ENCODE measurements at places on chromosomes 6 and 20.
A peak's percentile ranks its signal among the peaks of the same experiment; 100 is the strongest.

DNA sequence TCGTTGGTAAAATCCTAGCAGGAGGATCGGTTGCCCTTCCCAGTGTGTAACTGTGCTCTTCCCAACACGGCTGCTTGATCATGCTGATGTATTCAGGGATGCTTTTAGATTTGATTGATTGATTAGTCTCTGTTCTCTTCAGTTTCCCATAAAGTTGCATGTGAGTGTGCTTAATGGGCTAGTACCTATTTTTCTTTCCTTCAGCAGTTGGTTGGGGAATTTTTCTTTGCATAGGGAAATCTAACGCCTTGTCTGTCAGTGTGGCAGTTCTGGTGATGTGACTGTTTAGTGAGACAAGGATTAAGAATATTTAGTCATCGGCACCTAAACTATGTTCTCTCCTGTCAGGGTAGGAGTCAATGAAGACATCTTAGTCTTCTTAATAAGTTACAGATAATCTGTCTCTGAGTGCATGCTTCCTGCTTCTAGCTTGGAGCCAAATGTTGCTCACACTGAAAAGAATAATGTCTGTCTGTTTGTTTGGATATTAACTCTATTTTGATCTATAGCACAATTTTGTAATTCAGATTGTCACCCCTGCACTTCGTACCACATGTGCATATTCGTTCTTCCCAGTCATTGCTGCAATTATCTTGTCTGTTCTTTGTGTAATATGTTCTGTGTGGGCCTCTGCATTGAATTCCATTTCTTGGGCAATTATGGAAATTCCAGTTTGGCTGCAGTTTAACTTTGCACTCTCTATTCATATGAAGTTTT is 169.9 kb downstream of the EDN1 start:
- no peak for DNase-seq

- DNase-seq = no peak
Measured at GRCh38 chr6:151679081-151679480, 128.4 kb upstream of the ESR1 start.

DNA sequence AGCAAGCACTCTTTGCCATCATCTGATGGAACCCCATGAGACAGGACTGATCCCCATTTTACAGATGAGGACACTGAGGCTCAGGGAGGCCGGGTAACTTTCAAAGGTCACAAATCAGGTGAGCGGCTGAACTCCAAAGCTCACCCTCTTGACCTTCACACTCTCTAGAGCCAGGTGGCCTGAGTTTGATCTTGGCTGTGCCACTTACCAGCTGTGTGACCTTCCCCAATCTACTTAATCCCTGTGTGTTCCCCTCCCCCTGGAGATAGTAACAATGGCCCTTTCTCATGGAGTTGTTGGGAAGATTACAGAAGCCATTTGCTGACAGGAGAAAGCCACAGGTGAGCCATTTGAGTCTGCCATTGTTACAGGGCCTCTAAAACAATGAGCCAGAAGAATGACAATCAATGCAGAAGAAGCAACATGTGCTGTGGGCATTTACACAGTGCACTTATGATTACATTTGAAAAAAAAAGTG is 34.5 kb downstream of the BMP7 start:
- no peak for DNase-seq

DNA sequence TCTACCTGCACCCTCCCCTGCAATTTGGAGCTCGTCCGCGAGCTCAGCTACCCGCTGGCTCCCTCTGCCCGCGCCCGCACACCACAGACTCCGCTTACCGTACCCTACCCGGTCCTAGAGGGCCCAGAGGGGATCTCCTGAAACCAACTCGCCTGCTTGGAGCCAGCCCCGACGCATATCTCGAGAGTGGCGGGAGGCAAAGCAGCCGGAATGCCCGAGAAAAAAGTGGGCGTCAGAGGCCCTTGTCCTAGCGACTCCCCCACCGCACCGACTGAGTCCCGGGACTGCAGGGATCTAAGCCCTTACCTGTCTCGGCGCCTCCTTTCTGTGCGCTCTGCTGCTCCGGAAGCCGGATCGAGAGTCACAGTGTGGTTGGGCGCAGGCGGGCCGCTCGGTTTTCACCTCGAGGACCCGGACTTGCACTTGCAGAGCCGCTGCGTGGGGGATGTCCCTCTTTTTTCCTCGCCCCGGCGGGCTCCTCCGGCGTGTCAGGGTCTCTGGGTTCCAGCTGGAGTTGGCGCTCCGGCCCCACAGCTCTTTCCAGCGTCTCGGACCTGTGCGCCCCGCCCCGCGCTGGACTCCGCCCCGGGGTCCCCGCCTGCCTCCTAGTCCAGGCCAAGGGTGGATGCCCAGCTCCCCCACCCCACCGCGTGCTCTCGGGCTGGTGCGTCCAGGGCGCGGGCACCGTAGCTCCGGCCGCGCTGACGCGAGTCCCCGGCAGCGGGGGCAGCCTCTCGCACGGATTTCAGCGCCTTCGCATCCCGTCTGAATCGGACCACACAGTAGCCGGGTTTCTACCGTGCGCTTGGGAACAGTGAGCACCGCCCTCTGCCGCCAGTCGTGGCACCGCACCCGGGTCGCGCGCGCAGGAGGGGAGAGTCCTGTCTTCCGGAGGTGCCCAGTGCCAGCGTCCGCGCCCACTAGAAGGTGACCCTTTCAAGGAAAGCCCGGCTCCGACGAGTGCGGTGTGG is at the start of gene PROKR2:
TSS of gene PROKR2 (minus strand) at position 767 of the 971 bp plus-strand sequence. CDS start 2,585 bp downstream, outside the sequence.
- DNase-seq = no peak

- no peak for DNase-seq
Measured at GRCh38 chr6:107594736-107595135, 104.8 kb downstream of the SOBP start.

DNA sequence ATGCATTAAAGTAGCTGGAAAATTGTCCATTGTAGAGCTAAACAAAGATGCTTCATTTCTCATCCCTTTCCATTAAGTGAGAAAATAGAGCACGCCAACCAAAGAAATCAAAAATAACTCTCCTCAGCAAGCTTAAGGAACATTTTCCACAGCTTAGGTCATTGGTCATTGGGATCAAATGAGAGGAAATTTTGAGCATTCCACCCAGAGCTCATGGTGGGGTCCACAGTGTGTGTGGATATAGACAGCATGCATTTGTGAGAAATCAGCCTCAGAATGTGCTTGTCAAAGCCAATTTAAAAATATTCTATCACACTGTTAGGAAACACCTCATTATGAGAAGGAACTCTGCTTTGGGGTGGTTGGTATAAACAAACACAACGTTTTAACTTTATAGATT is 97.2 kb downstream of the HDGFL1 start:
- DNase-seq = no peak

GRCh38 chr20:63103402-63104311 is 96.9 kb upstream of the BHLHE23 start:
- no peak for DNase-seq

DNA sequence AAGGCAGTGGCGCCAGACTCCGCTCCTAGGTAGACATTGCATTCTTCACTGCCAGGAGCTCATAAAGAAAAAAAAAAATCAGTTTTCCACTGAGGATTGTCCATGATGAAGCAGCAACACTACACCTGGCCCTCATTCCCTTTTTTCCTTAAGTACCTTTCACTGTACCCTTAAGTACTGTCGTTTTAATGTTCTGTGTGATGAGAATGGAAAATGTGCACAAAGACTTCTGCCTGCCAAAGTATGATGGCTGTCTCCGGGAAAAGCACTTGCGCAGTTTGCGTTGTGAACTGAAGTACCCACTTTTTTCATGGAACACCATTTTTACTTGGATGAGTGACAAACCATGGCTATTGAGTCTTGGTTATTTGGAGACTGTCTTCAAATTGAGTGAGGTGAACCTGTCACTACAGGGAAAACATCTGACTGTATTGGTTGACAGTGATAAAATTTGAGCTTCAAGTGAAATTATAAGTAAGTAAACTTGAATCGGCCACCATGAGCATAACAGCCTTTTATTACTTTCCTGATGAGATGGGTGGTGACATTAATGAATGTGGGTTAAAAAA is 104.8 kb downstream of the NCOA3 start:
- no peak for DNase-seq

GRCh38 chr6:71209626-71210025 is 79.0 kb upstream of the OGFRL1 start:
- DNase-seq = no peak

- no peak for DNase-seq
Measured at GRCh38 chr6:32244270-32244669, 20.4 kb upstream of the NOTCH4 start.

GRCh38 chr6:27757307-27757706 is 154.9 kb downstream of the OR2B2 start:
- peak; percentile 38 for DNase-seq

GRCh38 chr6:139367810-139368351 is 6.6 kb downstream of the CITED2 start:
- no peak for DNase-seq

DNA sequence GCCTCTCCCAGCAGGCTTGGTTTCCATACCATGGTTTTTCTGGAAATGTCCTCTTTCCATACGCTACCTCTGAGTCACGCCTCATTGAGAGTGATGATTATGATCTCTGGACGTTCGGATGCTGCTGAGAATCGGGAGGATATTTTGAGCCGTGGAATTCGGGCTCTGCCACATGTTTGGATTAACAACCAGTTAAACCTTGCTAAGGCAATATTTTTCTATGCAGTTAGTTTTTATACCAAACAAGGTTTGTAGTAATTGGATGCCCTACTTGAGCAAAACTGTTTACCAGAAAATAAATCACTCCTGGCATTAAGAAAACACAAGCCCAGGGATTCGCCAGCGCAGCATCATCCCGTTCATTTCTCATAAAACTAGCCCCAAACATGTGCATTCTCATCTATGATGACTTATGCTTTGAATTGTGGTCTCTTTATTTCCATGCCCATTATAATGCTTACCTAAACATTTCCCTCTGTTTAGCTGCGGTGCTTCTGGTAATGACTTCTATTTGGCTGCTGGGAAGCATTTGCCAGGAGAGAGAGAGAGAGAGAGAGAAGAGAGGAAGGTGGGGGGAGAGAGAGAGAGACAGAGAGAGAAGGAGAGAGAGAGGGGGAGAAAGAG is 198.9 kb downstream of the CLIC5 start:
- no peak for DNase-seq

DNA sequence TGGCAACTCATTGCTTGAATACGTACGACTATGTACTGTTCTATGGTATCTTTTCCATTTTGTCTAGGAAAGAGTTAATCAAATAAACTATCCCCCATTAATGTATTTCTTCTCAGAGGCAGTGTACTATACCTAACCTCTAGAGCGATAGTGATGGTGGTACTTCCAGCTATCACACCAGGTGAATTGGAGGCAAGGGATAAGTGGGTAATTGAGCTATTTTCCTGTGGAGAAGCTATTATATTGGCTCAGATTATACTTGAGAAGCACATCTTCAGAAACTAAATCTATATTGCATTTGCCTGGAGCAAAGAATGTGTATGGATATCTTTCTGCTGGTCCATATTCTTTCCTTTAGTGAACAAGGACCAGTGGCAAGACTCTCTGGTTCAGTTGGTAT is 430.7 kb upstream of the KHDRBS2 start:
- DNase-seq = no peak

DNA sequence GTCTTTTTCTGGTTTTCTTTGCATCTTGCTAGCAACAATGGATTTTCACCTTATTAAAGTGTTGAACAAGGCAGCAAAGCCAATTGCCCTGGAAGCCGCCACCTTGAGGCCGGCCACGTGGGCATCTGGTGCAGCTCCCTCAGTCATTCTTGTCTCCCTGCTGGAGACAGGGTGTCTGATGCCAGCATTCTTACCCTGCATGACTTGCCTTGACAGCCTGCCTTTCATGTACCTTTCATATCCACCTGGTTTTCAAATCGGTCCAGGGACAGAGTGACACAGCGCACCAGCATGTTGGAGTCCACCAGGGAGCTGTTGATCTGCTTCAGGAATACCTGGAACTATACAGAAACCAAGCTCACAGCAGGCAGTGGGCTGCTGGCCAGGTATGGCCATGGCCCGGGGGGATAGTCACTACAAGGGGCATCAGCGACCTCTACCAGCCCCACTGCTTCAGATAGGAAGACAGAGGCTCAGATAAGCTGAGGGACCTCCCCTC is 49.8 kb downstream of the MYH7B start:
- DNase-seq = no peak

- no peak for DNase-seq
Measured at GRCh38 chr20:32440758-32441078, 82.6 kb downstream of the ASXL1 start.

GRCh38 chr6:96276305-96276704 is 245.3 kb upstream of the UFL1 start:
- no peak for DNase-seq

GRCh38 chr6:46772016-46772415 is 21.2 kb upstream of the MEP1A start:
- no peak for DNase-seq

GRCh38 chr20:61853073-61854005 is 212.3 kb downstream of the TAF4 start:
- no peak for DNase-seq

DNA sequence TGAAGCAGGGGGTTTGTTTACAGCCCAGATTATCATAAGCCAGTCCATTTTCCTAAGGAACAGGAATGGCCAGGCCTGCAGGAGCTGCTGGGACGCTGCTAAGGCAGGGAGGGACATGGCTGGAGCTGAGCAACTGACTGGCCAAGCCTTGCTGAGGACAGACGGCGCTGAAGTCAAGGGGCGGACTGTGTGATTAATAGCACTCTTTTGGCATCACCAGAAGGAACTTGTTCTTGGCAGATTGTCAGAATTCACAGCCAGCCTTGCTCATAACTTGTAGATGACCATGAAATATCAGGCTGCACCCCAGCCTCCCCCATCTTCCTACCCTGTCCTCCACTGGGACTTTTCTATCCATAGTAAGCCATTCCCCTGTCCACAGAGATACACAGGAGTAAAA is 218.8 kb upstream of the RNF24 start:
- no peak for DNase-seq

DNA sequence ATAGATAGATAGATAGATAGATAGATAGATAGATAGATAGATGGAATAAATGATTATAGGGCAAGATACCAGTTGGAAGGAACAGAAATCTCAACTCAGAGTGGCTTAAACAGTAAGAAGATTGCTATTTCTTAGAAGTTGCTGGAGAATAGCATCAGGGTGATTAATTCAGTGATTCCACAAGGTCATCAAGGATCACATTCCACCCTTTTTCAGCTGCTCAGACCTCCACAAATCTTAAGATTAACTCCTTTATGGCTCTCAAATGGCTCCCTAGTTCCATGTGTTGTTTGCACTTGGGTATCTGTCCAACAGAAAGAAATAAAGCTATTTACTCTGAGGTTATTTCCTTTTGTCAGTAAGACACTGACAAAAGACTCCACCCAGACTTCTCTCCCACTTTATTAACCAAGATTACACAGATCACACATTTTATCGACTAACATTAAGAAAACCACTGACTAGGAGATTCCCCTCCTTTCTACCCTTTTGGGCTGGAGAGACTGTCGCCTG is 68.3 kb upstream of the KIF16B start:
- no peak for DNase-seq

DNA sequence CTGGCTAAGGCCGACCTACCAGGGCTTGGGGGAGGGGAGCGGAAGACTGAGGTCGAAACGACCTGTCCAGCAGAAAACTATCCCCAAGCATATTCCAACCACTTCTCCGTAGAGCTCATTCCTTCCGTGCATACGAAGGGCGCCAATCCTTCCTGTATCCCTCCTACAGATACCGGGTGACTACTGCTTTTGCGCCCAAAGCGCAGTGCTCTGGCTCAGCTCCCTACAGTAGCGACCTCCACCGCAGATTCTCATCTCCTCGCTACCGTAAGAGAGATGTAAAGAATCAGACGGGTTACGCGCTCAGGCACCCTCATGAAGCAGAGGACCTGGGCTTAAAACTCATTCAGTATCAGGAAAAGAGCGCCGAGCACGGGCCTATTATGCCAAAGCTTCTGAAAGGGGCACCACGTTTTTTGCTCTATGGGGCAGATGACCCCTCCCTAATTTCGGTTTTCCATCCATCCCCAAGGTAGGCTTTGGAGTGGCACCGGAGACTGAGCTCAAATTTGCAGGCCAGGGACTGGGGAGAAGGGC is 563 bp upstream of the NNAT start:
- no peak for DNase-seq
